T-helper 1 cell (primary cell): ENCODE measurements at places on chromosomes 7 and 10.

- DNase-seq = no peak
Measured at GRCh38 chr7:43868681-43869005, 674 bp downstream of the MRPS24 start.

GRCh38 chr7:105524840-105525239, 2.8 kb upstream of the PUS7 start:
- DNase-seq = no peak

- no peak for DNase-seq
Measured at GRCh38 chr10:60021361-60021760, 115.0 kb upstream of the CCDC6 start.

GRCh38 chr7:55018361-55019190, at the start of gene EGFR:
Gene EGFR (plus strand): TSS chr7:55019017. CDS start chr7:55019278, 261 bp downstream.
- no peak for DNase-seq

DNA sequence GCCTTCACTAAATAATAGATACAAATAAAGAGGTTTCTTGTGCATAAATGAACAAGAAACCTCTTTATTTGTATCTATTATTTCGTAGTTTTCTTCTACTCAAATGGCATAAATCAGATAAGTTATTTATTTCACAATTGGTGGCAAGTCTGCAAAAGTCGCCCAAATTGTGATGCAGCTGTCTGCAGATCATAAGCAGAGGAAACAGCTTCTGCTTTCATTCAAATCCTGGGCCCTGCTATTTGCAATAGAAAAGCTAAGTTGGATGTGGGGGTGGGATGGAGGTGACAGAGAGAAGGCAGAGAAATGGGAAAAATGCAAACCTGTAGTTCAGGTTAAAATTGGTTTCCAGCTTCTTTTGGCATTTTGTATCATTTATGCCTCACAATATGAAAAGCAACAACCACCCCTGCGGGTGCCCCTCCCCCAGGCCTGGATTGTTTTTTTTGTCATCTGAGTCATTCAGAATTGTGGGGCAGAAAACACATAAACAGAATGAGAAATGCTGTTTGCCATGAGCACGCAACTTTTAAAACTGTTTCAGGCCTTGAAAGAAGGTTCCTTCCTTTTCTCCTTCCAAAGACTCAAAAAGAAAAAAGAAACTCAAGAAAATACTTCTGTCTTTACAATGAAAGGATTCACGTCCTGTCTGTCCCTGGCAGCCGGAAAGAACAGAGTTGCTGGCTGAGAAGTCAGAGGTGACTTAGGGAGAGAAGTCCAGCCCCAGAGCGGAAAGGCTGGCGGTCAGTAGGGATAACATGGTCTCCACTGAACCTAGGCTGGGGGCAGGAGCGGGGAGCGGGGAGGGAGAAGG, 132.9 kb downstream of the BAMBI start:
- DNase-seq = no peak

GRCh38 chr7:54885285-54885684, 126.3 kb upstream of the SEC61G start:
- DNase-seq = no peak

- DNase-seq = no peak
Measured at GRCh38 chr7:22584179-22584578, 84.2 kb upstream of the STEAP1B start.

DNA sequence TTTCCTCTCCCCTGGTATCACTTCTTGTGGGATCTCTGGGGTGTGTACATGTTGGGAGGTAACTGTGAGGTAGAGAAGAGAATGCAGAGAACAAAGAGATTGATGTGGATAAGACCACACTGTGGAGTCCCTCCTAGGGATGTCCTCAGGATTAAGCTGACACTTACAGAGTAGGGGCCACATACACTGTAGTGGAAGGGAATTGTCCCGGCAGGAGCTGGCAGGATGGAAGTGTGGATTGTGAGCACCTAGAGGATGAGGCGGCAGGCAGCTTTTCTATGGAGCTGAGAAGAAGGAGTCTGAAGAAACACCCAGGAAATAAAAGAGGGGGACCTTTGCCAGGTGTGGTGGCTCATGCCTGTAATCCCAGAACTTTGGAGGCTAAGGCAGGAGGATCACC, 13.5 kb downstream of the AGFG2 start:
- no peak for DNase-seq

DNA sequence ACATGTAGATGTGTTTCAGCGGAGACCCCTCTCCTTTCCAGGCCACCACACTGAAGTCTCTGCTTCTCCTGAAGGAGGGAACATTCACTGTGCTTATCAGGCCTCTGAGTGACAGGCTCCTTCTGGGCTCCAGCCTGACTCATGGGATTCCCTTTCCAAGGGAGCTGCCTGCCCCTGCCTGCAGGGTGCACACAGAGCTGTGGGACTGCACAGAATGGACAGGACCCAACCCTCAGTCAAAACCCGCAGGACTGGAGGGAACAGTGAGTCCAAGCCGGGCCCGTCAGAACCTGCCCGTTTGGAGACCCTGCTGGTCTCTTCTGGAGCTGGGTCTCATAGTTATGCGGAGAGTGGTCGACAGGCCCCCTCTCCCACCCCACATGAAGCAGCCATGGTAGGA, 32.6 kb downstream of the PLAC9 start:
- no peak for DNase-seq

DNA sequence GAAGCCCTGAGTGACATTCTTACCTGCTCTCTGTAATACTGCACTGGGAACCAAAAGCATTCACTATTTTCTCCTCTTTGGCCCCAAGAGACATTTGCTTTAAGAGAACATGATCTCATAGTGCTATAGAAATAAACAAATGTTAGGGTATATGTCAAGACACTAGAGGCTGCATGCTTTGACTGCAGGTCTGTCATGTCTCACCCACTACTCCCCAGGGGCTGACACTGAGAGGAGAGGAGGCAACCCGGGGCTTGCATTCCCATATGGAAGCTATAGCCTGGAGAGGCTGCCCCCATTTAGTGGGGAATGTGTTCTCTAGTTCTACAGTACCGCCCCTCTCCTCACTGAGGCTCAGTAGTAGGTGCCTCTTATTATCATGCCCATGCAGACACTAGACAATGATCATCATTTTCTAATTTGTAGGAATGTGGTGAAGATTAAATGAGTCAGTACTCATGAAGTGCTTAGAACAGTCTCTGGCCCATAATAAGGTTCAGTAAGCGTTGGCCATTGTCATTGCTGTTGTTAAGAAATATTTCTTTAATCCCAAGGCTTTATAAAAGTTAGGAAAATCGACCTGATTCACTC, 4.9 kb upstream of the SLF2 start:
- no peak for DNase-seq

DNA sequence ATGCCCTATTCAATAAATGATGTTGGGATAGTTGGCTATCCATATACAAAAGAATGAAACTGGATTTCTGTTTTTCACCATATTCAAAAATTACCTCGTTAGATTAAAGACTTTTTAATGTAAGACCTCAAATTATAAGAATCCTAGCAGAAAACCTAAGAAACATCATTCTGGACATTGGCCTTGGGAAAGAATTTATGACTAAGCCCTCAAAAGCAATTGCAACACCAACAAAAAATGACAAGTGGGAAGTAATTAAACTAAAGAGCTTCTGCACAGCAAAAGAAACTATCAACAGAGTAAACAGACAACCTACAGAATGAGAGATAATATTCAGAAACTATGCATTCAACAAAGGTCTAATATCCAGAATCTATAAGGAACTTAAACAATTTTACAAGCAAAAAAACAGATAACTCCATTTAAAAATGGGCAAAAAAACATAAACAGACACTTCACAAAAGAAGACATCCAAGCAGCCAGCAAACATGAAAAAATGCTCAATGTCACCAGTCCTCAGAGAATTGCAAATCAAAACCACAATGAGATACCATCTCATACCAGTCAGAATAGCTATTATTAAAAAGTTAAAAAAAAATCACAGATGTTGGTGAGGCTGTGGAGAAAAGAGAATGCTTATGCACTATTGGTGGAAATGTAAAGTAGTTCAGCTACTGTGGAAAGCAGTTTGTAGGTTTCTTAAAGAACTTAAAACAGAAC, 309.8 kb downstream of the AHR start:
- DNase-seq = no peak

DNA sequence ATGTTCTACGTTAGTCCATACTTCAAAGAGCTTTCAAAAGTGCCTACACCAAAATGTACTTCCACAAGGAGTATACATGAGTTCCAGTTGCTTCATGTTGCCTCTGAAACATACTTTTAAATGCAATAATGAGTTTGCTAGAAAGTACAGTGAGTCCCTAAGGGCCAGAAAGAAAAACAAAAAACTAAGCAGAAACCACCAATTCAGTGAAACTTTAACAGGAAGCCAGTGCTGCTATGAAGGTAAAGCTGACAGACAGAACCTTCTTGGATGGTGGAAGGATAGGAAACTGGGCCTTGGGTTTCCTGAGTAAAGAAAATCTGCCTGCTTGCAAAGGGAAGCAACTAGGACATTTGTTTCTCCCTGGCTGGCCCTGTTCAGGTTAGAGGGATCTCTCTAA, 104.2 kb downstream of the CTTNBP2 start:
- no peak for DNase-seq

DNA sequence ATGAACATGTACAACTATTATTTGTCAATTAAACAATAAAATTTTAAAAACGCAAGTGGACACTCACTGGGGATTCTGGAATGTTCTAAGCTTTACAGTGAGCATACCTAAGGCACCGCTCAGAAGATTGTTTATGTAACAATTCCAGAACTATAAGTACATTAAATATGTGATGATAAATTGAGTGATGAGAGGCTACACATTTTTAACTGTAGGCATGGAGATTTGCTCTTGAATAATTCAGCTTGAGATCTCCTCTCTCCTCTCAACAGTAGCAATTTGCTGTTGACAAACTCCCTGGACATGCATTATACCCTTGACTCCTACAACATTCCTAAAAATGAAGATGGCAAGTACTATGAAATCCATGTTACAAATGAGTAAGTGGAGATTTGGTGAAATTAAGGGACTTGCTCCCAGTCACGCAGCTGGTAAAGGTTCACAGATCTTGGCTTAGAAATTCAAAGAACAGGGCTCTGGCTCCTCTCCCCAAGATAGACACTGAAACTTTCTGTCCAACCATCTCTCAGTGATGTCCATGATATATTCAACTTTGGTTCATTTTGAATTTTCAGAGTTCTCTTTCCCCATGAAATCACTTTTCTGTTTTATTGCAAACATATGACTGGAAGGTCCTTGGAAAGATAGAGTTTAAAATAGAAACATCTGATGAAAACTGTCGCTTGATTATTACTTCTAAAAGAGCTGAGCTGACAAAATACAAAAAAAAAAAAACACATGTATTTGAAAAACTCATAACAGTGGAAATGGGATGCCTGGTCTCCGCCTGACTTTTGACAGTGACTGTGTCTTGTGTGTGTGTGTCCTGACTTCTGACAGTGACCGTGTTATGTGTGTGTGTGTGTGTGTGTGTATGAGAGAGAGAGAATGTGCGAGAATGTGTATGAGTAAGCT, 488.3 kb downstream of the TNS3 start:
- no peak for DNase-seq
